ENCODE measurements at places on chromosomes 4 and X. TPM values are rescaled to one million over a fixed set of nuclear protein-coding genes. Genes with fewer than 3 reads are reported as not detected.

GRCh38 chr4:187184508-187184907 lies 460.9 kb upstream of the FAT1 start:
- peak; percentile 59 for DNase-seq

DNA sequence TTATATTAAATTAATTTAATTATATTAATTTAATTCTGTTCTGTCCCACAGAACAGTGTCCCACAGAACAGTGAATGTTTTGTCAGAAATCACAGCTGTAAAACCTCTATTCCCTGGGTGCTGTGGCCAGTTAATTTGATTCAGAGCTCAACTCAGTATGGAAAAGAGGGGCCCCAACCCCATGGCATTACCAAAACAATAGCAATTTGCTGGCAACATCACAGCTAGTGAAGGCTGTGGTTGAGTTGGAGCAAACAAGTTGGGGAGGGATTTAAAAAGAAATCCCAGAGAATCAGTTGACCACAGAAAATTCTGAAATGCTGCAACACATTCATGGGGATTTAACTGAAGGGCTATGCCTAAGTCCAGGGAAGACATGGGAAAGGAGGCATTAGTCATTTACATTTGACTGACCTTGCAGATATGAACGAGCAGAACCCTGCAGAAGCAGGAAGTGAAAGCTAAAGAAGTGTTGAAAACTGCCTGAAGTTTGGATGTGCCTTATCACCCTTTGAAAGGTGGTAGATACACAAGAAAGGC lies 30.1 kb downstream of the PDHA2 start:
- no peak for DNase-seq

DNA sequence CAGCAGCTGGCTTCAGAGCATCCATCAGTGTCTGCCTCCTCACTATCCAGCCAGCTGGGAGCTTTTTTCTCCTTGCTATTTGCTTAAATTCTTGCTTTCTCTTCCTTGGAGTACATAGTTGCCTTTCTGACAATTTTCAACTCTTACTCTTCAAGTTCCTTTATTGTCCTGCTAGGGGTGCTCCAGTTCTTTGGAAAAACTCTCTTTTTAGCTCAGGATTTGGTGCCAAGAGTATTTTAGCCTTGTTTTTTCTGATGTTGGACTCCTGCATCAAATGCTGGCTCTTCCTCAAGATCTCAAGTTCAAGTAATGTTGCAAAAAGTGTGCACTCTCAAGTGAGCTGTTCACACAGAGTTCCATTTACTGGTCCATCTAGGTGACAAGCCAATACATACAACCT lies 126.4 kb downstream of the KDR start:
- peak; percentile 28 for DNase-seq

SPRY1 gene
- total RNA-seq: 14.8 TPM

Measured in myocyte (in vitro differentiated cells).